ENCODE measurements at places on chromosomes 12 and 14.
A peak's percentile ranks its signal among the peaks of the same experiment; 100 is the strongest.

DNA sequence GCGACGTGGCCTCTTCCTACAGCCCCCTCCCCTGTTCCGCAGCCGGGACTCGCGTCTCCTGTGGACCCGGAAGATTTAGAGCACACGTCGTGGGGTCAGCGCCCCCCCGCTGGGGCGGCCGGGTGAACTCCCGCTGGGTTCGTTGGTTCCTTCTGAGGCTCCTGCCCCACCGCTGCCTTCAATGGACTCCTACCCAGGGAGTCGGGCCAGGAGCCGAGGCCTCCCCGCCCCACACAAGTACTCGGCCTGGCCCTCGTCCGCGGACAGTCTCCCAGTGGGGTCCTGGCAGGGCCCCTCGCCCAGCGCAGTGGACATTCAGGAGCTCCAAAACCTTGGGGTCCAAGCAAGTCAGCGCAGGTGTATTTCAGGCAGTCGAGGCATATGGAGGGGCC is 1.2 kb downstream of the MMP17 start:
- peak; percentile 29 for DNase-seq

DNA sequence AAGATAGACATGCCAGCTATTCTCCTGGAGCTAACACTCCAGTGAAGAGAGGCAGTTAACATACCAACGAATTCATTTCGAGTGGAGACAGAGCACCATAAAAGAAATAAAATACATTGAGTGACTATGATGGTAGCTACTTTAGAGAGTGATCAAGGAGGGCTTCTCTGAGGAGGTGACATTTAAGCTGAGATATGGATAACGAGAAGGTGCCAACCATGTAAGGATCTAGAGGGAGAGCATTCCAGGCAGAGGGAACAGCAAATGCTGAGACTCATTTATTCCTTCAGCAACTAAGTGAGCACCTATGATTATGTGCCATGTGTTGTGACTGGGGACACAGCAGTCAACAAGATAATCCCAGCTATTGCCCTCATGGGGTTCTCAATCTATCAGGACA is 28.3 kb upstream of the OAS1 start:
- no peak for DNase-seq

- DNase-seq: peak; percentile 84
Observed at GRCh38 chr12:92987362-92987761, 58.3 kb upstream of the EEA1 start.

- no peak for DNase-seq
Observed at GRCh38 chr12:102475355-102475754, 5.0 kb downstream of the IGF1 start.

DNA sequence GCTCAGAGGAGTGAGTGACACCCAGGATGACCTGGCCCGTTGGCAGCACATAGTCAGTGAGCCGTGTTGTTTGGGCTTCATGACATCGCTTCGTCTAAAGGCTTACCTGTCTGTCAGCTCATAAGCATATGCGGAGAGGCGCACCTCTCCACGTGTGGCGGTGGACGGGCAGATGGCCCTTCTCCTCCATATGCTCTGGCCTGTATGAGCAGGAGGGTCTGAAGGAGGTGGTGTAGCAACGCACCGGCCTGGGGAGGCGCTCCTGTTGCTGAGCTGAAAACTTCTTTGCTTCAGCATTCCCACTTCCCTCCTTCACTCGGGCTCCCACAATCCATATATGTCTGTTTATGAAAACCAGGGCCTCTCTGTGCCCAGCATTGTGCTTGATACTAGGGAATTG is 186.1 kb downstream of the TSPAN9 start:
- no peak for DNase-seq

DNA sequence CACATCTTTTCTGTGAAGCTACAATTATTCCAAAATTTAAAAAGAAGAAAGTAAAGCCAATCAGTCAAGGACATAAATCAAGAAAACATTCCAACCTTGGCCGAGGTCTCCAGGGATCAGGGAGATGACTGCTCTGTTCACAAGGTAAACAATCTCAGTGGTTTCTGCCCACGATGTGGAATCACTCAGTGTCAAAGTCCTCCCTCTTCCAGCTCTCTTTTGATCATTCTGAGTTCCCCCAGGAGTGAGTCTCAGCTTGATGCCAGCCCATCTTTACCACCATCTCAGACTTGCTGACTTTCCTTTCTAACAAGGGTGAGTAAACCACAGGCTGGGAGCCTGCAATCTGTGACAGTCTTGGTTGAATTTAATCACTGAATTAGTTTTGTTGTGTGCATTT is 4.8 kb upstream of the SERPINA9 start:
- no peak for DNase-seq

DNA sequence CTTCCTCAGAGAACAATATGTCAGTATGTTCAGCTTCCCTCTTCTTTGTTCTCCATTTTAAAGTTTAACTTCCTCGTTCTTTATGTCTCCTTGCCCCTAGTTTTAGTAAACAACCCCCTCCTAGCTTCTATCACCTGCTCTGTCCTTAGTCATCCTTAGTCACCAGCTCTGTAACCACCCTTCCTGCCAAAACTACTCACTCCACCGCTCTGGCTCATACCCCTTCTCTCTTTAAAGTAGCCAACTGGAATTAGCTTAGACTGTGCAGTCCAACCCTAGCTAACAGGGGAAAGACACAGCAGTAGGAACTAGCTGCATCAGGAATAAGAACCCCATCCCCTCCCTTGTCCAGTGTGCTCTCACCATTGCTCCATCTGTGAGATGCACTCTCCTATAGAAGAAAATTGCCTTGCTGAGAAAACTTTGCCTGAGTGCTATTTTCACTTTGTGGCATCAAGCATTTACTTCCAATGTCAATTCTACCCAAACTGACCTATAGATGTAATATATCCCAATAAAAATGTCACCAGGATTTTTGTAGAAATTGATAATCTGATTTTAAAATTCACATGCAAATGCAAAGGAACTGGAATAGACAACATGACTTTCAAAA is 603.2 kb downstream of the C12orf50 start:
- no peak for DNase-seq

DNA sequence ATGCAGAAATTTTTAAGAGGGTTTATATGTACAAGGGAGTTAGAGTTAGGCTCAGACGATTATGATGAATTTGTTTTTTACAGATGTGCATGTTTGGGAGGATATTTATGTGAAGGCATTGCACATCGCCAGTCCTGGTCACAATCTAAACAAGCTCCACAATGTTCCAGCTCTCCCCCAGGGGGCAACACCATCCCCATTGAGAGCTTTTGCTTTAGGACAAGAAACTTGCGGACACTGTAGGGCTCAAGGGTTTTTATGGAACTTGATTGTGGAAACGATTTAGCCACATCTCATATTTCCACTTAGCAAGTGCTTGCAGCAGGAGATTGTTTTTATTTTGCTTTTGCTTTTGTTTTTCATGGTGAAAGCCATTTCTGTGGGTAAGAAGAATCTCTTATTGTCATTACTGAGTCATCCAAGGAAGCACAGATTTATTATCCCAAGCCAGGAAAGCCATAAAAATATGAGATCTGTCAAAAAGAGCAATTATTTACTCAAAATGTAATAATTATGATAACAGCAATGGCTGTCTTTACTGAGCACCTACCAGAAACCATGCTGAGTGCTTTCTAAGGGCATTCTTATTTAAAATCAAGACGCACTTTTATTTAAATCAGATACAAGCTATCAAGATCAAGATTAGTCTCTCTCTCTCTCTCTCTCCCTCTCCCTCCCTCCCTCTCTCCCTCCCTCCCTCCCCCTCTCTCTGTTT is 276.7 kb upstream of the SRRM4 start:
- DNase-seq: no peak

DNA sequence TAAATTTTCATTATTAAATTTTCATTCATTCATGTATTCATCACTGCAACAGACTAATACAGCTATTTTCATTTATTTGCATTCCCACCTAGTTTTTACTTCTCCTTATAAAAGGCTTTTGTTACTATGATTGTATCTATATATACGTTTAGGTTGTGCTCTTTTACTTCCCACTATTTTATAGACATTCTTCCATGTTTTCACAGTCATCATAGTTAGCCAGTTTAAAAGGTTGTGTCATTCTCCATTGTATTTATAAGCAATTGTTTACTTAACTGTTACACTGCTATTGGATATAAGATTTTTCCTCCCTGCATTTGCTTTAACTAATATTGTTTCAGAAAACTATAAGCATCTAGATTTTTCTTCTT is 12.0 kb downstream of the ABHD12B start:
- no peak for DNase-seq

DNA sequence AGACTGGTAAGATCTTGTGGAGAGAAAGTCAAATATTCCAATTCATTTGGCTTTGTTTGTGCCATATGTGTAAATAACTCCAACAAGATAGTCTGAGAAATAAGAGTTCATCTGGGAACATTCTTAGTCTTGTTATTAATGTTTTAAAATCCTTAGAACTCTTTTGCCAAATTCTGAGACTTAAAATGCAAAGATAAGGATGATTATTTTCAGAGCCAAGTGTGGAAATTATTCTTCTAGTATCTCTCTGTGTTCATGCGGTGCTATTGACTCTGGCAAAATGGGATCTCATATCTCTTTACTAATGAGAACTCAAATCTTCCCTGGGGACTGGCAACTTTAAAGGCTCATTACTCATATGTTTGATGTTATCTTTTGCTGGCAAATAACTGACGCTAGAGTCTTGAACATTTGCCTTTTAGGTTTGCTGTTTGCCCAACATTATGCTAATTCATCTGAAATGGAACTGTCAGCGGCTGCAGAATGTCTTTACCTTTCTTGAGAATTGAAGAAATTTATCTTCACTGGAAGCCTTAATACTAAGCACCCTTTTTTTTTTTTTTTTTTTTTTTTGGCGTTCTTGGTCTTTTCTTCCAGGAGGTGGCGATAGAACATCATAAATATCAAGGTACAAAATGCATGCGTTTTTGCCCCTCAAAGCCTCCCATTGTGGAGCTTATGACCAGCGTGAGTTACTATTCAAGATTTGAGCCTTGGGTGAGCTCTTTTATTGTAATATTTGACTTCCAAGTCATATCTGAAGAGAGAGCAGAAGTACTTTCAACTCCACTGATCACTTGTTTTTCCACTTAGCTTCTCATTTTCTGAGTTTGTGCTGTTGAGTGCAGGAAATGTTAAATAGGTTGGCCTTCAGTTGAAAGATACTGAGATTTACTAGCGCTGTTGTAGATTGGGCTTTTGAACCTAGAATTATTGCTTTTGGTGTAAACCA is 86.5 kb downstream of the CAND1 start:
- peak; percentile 77 for DNase-seq

- peak; percentile 79 for DNase-seq
Observed at GRCh38 chr12:79547735-79548609, 142.8 kb downstream of the PAWR start.

DNA sequence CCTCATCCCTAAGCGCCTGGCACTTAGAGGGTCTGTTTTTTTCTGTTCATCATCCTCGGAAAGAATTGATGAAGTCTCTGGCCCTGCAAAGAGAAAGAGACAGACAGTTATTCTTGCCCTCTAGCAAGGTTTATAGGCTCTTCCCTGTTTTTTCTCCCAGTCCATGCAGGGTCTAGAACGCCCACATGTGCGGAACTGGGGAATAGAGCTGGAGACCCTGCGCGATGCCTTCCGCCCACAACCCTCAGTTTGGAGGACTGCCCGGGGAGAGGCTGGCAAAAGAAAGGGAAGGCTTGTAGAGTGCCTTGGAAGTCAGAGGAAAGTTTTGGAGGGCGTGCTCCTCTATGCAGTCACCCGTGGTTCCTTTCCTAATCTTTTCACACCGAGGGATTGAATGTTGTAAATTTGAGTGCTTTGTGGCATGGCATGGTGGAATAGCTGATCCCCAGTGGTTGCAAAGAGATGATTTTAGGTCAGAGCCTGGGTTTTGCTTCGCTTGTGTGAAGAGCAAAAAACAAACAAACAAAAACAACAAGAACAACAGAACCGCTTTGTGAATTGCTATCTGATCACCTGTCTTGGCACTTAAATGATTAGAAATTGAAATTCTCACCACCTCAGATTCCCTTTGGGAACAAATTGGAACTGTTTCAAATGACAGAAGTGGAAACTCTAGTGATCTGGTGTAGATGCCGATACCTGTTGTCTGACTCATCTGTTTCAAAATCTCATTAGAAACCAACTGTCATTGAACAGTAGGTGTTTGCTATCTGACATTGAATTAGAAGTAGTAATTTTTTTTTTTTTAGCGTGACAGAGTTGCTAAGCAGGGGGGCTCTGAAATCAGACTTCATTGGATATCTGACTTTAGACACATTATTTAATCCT is 947 bp downstream of the GAS2L3 start:
- peak; percentile 14 for DNase-seq
